ENCODE measurements at places on chromosomes 3 and 15.

- H3K36me3 ChIP-seq, result no peaks in the 10 kb centered on the region
- H3K27me3 ChIP-seq, result no peaks in the 10 kb centered on the region
- H3K27ac ChIP-seq, result no peak overlapping the region
- no peak for DNase-seq
- peaks cover 9% of the 10 kb centered on the region for H3K4me1 ChIP-seq
These were observed 76.9 kb downstream of the RPN1 start for GRCh38 chr3:128573707-128574162.

- H3K4me3 ChIP-seq, result no peak overlapping the region
- peak; percentile 14 for DNase-seq
- no peaks in the 10 kb centered on the region for H3K36me3 ChIP-seq
- no peaks in the 10 kb centered on the region for H3K27me3 ChIP-seq
These were observed 89.4 kb upstream of the SOX2 start for GRCh38 chr3:181622365-181622764.

GRCh38 chr3:139440639-139441556 is 35.4 kb downstream of the RBP2 start:
- no peak overlapping the region for H3K27ac ChIP-seq
- H3K4me1 ChIP-seq, result no peaks in the 10 kb centered on the region
- DNase-seq, result no peak
- no peak overlapping the region for H3K4me3 ChIP-seq
- H3K27me3 ChIP-seq, result no peaks in the 10 kb centered on the region
- H3K36me3 ChIP-seq, result no peaks in the 10 kb centered on the region

GRCh38 chr3:24034464-24034863 is 89.4 kb downstream of the NR1D2 start:
- H3K4me3 ChIP-seq, result no peak overlapping the region
- H3K27ac ChIP-seq, result no peak overlapping the region
- peak; percentile 18 for DNase-seq
- H3K27me3 ChIP-seq, result no peaks in the 10 kb centered on the region
- H3K36me3 ChIP-seq, result no peaks in the 10 kb centered on the region

DNA sequence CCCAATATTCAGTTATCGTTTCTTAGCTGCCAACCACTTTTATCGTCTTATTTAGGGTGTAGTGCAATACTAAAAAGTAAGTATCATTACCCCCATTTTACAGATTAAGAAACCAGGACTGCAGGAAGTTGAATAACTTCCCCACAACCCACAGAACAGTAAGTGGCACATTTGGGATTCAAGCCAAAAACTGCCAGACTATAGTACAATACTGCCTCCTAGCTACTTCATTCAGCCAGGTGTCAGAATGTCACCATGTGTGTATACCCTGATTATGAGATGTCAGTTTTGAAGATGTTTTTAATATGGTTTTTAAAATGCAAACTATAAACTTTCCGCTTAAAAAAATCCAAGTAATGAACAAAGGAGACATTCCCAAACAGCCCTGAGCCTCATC is 74.2 kb upstream of the PROK2 start:
- DNase-seq, result peak; percentile 55
- H3K27me3 ChIP-seq, result no peaks in the 10 kb centered on the region
- no peak overlapping the region for H3K27ac ChIP-seq
- no peaks in the 10 kb centered on the region for H3K36me3 ChIP-seq

DNA sequence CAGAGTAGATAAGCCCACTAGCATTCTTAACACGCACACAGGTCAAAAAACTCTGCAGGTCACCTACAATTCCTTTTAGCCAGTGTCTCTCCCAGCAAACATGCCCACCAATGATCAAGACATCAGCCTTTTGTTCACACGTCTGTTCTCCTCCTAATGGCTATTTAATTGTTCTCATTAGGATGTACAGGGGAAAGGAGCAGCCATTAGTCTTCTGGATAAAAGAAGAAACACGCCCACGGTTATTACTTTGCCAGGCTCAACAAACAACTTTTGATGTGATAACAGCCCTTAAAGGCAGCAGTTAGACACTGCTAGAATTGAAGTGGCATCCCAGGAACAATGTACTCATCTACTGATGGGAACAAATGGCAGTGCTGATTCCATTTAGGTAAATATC is 108.8 kb downstream of the NTRK3 start:
- H3K4me1 ChIP-seq, result no peaks in the 10 kb centered on the region
- no peak overlapping the region for H3K27ac ChIP-seq
- H3K36me3 ChIP-seq, result no peaks in the 10 kb centered on the region
- DNase-seq, result no peak
- H3K4me3 ChIP-seq, result no peak overlapping the region

DNA sequence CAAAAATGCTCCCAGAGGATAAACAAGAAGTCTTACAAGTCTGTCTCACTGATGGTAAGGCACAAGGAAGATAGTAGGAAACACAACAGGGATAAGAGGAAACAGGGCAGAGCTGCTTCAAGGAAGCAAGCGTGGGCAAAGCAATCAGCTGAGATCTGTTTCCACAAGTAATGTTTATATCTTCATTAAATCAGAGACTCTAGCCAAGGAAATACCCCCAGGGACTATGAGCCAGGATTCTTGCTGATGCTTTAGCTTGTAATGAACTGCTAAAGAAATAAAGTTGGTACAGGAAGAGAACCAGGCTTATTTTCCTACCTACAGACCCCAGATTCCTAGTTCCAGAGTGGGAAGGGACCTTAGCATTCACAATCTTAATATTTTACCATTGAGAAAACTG is 112.7 kb upstream of the C3orf80 start:
- H3K4me1 ChIP-seq, result no peaks in the 10 kb centered on the region
- no peaks in the 10 kb centered on the region for H3K36me3 ChIP-seq
- H3K4me3 ChIP-seq, result no peak overlapping the region
- H3K27ac ChIP-seq, result no peak overlapping the region
- H3K27me3 ChIP-seq, result no peaks in the 10 kb centered on the region
